NCI-H446 treated with DMSO at 0.1 percent for 48 hours (cell line): ENCODE measurements at places on chromosomes 7 and 10.

DNA sequence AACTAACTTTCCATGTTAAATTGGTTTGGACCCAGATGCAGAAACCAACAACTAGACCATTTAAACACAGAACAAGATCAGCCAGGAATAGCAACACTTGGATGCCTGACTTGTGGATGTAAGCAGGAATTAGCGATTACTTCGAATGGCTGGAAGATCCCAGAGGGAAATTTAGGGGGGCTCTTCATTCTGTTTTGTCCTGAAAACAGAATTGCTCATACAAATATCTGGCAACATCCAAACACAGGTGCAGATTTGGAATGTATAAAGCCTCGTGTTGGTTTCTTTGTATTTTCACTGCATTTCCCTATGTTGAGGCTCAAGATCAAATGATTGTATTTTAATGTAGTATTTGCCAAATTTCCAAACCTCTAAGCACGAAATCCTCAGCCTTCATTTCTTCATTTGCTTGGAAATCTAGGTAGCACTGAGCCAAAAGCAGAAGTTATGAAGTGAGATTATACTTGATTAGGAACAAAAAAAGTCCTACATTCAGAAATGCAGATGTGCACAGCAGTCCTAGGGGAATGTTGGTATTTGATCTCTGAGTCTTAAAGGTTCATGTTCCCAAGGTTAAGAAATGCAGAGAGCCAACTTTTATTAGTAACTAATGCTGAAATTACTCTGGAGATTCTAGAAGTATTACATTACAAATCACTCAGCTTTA lies 248.7 kb upstream of the TCF7L2 start:
- no peak for DNase-seq

DNA sequence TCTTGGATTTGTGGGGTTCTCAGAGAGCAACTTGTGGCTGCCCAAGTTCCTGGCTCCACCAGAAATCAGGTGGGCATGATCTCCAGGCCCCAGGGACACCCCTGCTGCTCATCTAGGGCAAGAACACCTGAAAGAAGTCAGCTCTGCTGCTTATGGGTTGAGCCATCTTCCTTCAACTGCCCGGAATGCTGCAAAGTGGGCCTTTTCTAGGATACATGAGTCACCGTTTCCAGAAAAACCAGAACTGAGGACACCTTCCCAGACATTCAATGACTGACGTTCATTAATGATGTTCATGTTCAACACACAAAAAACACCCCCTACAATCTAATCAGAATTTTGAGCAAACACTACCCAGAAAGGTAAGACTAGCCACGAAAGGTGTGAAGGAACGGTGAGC lies 98.0 kb downstream of the MAD1L1 start:
- no peak for DNase-seq

GRCh38 chr7:151936207-151936606 lies 20.0 kb upstream of the GALNTL5 start:
- DNase-seq = no peak

DNA sequence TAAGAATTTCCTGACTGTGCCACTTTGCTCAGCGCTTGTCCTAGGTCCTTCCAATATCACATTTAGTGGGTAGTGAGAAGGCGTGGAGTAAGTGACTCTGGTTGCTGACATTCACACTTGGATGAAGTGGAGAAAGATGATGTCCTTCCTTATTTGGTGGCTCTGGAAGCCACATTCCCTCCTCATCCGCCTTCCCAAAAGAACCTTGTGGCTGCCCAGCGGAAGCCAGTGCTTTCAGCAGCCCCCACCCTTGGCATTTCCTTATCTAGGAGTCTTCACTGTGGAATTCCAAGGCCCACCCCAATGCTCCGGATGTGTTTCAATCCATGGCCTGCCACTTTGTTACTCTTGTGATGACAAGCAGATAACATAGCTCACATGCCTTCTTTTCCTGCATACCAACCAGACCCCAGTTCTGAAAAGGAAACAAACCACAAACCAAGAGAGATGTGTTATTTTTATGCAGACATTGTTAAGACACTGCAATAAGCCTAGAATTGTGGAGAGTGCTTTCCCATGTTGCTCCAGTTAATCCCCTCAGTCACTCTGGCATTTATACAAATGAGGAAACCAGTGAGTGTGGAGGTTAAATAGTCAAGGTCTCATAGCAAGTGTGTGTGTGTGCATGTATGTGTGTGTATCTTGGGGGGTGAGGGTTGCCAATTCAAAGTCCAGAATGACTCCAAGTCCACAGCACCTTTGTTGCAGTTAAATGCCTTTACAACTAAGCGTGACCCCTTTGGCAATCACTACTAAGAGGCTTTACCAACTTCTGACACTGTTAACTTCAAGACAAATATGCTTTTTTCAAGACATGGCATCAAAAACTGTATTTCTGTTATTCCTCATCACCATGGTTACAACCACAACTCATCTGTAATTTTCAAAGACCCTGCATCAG lies 10.3 kb upstream of the ANKRD1 start:
- DNase-seq = no peak

GRCh38 chr7:138658889-138659288 lies 42.3 kb downstream of the SVOPL start:
- no peak for DNase-seq

DNA sequence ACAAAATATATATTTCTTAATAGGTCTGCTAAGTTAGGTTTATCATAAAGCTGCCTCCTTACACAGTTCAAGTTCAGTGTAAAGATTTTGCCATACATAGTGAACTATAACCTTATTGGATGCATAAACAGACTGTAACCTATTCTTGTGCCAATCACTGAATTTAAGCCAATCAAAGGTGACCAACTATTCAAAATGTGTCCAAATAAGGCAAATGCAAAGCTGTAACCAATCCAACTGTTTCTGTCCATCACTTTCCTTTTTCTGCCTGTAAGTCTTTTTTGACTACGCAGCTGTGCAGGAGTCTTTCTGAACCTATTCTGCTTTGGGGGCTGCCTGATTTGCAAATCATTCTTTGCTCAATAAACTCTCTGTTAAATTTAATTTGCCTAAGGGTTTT lies 11.6 kb upstream of the DNMBP start:
- DNase-seq = no peak

DNA sequence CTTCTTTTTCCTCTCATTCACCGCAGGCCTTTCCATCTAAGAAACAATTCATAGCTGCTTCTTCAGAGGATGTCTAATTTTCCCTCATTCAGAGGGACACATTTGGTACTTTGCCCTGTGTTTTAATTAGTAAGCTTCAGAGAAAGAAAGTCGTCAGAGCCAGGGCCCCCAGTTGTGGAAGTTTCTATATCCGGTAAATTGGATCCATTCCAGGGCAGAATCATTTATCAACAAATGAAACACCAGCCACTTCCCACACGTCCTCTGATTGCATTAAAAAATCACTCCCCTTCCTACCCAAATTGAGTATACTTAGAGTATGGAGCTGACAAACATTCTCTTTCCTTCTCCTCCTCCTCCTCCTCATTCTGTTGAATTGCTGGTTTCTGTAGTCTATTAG lies 205.8 kb upstream of the HDAC9 start:
- no peak for DNase-seq

DNA sequence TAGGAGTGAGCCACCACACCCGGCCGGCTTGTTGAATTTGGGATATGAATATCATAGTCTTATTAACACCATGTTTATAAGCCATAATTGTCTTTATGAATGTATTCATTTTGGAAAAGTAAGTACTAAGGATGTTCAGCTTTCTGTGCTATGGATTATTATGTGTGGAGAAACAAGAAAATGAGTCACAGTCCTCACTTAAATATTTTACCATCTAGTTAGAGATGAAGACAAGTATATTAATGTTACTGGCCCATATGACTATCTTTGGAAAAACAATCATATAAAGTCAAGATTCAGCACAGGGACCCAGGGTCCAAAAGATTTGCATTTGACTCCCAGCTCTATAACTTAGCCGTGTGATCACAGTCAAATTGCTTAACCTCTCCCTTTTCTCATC lies 9.8 kb upstream of the TOMM7 start:
- DNase-seq = no peak

DNA sequence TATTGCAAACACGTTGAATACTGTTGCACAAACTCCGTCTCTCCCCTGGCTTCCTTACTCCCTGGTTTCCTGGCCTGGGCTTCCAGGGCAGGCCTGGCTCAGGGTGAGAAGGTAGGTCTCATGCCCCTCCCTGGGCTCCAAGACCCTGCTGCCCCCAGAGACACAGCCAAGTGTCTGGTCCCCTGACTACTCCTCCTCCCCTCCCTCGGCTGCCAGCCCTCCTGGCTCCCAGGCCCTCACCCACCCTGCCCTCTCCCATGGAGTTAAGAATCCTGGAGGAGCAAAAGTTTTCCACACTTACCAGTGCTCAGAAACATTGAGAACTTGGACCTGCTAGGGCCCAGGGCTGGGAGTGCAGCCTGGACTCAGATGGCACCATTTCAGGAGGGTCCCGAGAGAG lies 47.2 kb upstream of the RABGEF1 start:
- DNase-seq = no peak

- DNase-seq = no peak
These were observed 3.5 kb downstream of the NRF1 start for GRCh38 chr7:129615018-129615417.

DNA sequence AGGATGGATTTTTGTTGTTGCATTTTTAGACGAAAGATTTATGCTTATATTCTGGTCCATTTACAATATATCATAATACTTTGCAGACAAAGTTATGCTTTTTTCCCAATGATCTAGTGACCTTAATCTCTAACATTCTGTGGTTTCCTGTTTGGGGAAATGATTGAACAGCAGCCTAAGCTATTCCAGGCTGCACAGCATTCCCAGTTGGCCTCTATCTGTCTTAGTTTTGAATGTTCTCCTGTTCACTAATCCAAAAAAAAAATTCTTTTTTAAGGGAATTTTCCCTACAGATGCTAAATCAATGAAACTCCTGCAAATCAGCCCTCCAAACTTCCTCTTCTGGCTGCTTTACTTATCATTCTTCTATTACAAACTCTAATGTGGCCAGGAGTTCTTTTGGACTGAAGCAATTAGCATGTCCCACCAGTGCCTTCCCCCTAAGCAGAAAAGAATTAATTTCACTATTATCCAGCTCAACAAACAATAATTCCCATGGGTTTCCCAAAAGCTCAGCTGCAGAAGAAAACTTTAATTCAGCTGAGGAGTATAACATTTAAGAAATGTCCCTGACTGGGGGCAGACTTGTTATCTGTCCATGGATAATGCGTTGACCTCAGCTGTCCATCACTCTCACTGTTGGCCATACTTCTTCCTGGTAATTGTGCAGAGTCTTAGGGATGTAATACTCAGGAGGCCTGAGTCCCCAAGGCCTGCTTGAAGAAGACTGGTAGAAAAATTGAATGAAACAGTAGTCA lies 81.9 kb upstream of the TRIL start:
- no peak for DNase-seq

DNA sequence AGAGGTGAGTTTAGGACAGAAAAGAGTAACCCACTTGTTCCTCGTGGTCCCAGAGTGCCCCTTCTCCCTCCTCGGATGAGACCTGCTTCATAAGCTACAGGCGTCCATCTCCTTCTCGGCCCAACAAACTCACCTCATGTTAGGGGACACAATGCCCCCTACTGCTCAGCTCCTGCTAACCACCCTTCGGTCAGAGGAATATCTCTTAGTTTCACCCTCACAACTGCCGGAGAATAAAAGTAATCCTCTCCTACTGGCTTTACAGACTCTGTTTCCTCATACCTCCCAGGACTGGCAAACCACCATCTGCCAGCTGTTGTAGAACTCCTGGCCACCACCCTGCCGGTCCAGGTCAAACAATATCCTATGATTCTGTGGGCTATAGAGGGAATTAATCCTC lies 3.2 kb downstream of the AKR1B15 start:
- DNase-seq = no peak

GRCh38 chr7:128385988-128386925 lies 23.5 kb downstream of the IMPDH1 start:
- no peak for DNase-seq

- DNase-seq = no peak
These were observed 834 bp upstream of the TRIL start for GRCh38 chr7:28958980-28959347.

- DNase-seq = no peak
These were observed 78.9 kb upstream of the EGR2 start for GRCh38 chr10:62895063-62895462.

DNA sequence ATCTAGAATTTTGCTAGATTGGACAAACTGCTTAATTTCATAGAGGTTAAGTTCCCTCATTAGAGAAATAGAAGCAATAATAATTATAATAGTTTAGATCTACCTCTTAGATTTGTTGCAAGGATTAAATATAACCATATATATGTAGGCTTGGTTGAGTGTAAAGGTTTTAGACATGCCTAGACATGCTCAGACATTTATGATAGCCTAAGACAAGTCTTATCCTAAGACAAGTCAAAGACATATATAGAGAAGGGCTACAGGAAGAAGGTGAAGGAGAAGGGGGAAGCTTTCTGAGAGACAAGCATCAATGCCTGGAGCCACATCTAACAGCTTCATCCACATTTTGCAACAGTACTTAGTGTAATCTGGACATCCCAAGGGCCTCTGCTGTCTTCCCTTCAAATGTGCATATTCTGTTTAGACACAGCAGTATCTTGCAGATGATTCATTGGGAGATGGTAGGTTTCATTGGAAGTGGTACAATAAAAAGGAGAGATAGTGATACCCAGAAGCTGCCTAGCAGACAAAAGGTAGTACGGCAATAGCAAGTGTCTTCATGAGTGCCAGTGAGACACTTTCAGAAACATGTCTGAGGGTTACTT lies 146.5 kb downstream of the HGF start:
- DNase-seq = no peak

DNA sequence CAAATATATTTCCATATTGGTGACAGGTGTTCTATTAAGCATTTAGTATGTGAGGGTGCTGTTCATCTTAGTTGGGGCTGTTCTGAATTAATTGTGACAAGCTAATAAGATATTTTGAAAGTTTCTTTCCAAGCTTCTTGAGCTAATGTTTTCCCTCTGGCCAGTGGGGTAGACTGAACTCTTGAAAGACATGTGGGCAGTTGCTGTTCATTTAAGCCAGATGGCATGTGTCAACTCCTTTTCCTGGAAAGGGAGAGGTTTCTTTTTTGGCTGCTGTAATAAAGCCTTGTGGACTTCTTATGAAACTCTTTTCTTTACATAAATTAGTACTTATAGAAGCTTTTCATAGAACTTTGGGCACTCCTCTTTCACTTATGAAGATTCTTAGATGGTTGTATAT lies 21.7 kb downstream of the RAB18 start:
- DNase-seq = no peak

- no peak for DNase-seq
These were observed 124.2 kb upstream of the BMPER start for GRCh38 chr7:33781167-33781566.

GRCh38 chr10:13396369-13396768 lies 48.3 kb upstream of the SEPHS1 start:
- DNase-seq = no peak

- no peak for DNase-seq
These were observed 18.2 kb downstream of the PRF1 start for GRCh38 chr10:70584366-70584765.

- no peak for DNase-seq
These were observed 656.5 kb upstream of the COBL start for GRCh38 chr7:51973071-51973470.

GRCh38 chr7:96088579-96088978 lies 233.3 kb downstream of the SLC25A13 start:
- DNase-seq = no peak
